Mesenteric fat pad (tissue), 1 donor: ENCODE measurements at places on chromosomes 7 and 10. TPM values are rescaled to one million over a fixed set of nuclear protein-coding genes. Genes with fewer than 3 reads are reported as not detected.

Gene TUBB8
- total RNA-seq: not detected

GRCh38 chr10:67669978-67670377, 26.0 kb downstream of the CTNNA3 start:
- DNase-seq: no peak

GRCh38 chr10:6713716-6714115, 133.6 kb upstream of the PRKCQ start:
- no peak for DNase-seq

DNA sequence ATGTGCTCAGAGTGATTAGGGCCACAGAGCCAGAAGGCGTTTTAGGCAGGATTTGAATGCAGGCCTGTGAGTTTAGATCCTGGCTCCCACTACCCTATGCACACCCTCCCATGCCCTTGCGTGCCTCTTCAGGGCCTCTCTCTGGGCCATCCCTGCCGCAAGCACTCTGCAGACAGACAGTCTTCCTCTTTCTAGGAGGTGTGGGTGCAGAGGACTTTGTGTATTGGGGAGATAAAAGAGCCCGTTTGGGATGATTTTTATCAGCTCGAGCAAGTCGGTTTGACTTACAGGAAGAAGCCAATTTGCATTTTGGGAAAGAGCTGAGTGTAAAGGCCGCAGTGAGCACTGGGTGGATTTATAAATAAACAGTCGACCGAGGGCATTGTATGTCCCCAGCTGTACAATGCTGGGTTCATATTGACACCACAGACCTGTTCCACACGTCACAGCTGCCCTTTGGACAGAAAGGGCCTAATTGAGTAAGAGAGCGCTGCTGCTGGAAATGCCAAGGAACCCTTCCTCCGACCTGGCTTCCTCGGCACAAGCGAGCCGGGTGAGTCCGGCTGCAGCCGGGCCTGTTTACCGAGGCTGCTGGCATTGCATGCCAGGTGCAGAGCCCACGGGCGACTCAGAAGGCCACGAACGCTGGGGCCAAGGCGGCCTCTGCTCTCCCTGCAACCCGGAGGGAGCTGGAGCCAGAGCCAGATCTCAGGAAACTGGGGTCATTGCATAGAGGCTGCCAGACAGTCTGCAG, 25.1 kb downstream of the ZMIZ1 start:
- no peak for DNase-seq

Gene FAM237B
- not detected for total RNA-seq

Gene TSPAN13
- total RNA-seq: 49.9 TPM

DNA sequence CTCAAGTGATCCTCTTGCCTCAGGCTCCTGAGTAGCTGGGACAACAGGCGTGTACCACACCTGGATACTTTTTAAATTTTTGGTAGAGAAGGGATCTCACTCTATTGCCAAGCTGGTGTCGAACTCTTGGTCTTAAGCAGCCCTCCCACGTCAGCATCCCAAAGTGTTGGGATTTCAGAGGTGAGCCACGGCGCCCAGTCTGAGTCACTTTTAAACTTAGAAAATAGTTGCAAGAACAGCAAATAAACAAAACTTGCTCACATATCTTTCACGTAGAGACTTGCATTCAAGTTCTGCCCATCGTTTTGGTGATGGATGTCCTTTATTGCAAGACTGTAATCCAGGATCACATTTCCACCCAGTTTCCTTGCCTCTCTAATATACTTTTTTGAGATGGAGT, 16.6 kb downstream of the GTF2I start:
- DNase-seq: no peak

GRCh38 chr10:132450466-132450824, 53.4 kb downstream of the PWWP2B start:
- DNase-seq: no peak

DNA sequence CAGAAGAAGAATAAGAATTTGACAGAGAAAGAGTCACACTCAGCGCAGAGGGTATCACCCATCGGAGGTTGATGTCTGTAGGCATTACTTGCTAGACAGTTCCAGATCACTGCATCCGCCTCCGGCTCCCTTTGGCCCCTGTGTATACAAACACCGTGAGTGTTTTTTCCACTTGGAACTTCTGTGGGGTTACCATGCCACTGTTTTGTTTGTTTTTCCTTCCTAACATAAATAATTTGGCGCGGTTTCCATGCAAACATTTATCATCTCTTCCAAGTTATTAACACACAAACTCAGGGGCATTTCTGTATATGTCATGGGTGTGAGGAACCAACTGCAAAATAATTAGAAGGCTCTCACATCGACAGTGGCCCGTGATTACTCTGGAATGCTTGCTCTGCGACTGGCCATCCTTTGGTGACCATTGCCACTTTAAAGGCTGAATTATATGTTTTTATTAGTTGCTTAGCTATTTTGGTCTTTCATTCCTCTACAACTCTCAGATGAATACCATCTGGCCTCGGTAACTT, 612.2 kb upstream of the MKI67 start:
- DNase-seq: no peak

Gene MEST
- total RNA-seq: 963 TPM

- peak; percentile 89 for DNase-seq
These were observed 27.8 kb upstream of the NUB1 start for GRCh38 chr7:151313857-151314256.

GRCh38 chr7:148686312-148686937, 12.3 kb upstream of the CUL1 start:
- no peak for DNase-seq

Gene TRIL
- 3.7 TPM for total RNA-seq

GRCh38 chr7:36151921-36152755, 916 bp upstream of the EEPD1 start:
- no peak for DNase-seq

- DNase-seq: no peak
These were observed 50.0 kb downstream of the ANLN start for GRCh38 chr7:36439624-36440023.

Gene OPN4
- not detected for total RNA-seq

- DNase-seq: no peak
These were observed 786 bp upstream of the CNOT4 start for GRCh38 chr7:135510592-135511183.

DNA sequence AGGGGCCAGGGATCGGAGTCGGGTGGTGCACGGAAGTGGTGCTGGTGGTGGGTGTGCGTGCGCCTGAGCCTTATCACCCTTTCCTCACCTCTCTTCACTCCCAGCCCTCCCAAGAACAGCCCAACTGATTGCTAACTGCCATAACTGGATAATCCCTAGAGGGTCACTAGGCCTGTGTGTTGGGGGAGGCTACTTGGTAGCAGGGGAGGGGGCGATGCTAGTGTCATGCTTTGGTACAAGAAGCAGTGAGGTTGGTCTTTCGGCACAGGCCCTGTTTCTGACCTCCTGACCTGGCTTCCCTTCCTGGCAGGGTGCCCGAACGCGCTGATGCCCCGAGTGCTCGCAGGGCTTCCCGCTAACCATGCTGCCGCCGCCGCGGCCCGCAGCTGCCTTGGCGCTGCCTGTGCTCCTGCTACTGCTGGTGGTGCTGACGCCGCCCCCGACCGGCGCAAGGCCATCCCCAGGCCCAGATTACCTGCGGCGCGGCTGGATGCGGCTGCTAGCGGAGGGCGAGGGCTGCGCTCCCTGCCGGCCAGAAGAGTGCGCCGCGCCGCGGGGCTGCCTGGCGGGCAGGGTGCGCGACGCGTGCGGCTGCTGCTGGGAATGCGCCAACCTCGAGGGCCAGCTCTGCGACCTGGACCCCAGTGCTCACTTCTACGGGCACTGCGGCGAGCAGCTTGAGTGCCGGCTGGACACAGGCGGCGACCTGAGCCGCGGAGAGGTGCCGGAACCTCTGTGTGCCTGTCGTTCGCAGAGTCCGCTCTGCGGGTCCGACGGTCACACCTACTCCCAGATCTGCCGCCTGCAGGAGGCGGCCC, 652 bp downstream of the KAZALD1 start:
- no peak for DNase-seq

GRCh38 chr7:95772298-95772770, at the start of gene DYNC1I1:
Gene DYNC1I1, plus strand, starts transcription at chr7:95772554. Its CDS starts 32,176 bp downstream, at chr7:95804730.
- no peak for DNase-seq
